Activated CD4-positive, alpha-beta T cell treated with anti-CD3 and anti-CD28 coated beads for 1 hour (primary cell): ENCODE measurements at places on chromosomes 4 and X.

GRCh38 chr4:70613306-70614183, 15.0 kb upstream of the ENAM start:
- DNase-seq: no peak

DNA sequence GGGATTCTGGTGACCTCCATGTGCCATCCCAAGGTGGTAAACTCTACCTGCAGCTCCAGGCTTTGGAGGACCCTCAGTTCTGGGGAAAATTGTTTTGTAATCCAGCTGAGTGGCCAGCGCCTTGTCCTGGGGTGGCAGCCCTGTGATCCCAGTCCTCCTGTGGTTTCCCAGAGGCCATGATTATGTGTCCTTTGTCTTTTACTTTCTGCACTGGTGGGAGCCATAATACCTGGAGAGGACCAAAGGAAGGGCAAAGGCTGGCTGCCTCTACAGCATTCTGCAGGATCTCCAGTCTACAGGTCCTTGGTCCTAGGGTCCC, 64.0 kb downstream of the NBDY start:
- DNase-seq: no peak

DNA sequence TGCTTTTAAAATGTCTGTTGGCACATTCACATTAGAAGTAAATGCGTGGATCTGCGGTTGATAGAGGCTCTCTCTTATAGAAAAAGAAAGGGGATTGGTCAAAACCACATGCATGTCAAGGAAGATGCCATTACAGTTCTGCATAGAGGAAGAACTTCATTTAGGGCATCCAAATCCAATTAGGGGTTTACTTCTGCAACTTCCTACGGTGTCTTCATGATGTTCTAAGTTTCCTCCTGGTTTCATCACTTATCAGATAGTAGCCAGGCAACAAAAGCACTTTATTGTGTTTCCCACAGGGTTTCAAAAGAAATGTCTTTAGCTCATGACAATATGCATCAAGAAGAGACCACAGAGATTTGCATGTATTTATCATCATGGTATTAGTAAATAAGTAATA, 136.0 kb upstream of the HPGD start:
- no peak for DNase-seq

GRCh38 chr4:25104591-25104990, 55.7 kb downstream of the SEPSECS start:
- no peak for DNase-seq

GRCh38 chr4:145075742-145076468, 22.1 kb downstream of the ANAPC10 start:
- no peak for DNase-seq

- no peak for DNase-seq
These were observed 411.1 kb downstream of the TRIML1 start for GRCh38 chr4:188550296-188550695.
